Right cardiac atrium (tissue), 5 donors: ENCODE measurements at places on chromosomes 1 and 21.
A peak's percentile ranks its signal among the peaks of the same experiment; 100 is the strongest.

- DNase-seq: peak; percentile 92
Measured at GRCh38 chr1:244969355-244970235, 105.3 kb upstream of the HNRNPU start.

DNA sequence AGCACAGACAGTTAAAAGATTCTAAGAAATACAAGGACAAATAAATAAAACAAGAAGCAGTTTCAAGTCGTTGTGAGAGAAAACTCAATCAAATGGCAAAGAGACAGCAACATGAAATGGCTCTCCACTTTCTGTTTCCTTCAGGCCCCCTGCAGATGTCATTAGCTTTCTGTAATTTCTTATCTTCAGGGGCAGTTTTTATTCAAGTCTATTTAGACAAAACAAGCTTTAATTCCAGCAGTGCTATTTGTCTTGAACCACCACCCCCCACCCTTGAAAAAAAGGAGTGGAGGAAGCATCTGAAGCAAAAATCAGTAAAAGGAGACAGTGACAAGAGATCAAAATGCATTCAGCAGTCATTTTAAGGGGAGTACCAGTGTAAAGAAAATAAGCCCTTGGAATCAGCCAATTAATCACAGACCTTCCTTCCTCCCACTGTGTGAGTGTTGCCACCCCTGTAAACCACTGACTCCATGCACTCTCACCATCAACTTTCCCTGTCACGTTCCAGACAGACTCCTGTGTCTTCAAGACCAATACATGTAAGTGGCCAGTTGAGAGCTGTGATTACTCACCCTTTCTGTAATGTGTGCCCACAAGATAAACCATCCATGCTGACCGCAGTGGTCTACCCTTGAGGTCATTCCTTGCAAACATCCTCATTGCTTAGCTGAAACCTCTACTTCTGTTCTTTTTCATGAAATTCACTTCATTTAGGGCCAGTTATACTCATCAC, 136.1 kb upstream of the HOOK1 start:
- DNase-seq: no peak

- peak; percentile 64 for DNase-seq
Measured at GRCh38 chr1:150259758-150260669, 2.4 kb downstream of the CA14 start.

- DNase-seq: peak; percentile 56
Measured at GRCh38 chr1:40806731-40807695, 23.4 kb downstream of the KCNQ4 start.

- DNase-seq: no peak
Measured at GRCh38 chr1:77658271-77658670, 24.2 kb downstream of the ZZZ3 start.

DNA sequence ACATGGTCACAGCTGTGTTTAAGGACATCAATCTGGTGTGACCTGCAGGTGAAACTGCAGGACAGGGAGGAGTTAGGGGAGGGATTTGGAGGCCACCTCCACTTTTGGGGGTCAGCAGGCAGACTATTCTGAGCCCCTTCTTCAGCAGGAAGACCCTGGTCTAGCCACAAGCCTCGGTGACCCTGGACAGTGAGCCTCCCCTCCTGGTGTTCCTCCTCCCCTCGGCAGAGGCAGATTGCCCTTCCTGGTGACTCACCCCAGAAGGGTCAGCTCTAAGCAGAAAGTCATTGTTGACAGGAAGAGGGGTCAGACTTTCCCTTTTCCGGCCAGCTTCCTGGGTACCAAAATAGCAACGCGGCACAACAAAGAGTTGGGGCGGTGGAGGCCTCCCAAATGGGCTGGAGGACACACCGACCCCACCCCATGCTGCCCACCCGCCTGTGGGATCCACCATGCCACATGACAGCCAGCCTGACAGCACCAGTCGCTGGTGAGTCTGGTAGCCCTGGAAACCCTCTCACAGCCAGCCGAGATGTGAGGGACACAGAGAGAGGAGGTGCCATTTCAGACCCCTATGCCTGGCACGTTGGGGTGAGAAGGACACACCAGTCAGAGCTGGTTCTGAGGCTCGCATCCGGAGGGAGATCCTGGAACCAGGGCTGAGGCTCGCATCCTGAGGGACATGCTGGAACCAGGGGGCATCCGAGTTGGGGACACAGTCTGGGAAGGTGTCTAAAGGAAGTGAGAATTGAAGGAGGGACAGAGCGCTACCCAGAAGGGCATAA, 14.7 kb upstream of the CSF1 start:
- peak; percentile 73 for DNase-seq

- no peak for DNase-seq
Measured at GRCh38 chr1:102262994-102263393, 266.3 kb upstream of the OLFM3 start.

GRCh38 chr1:204648576-204648975, 37.0 kb downstream of the LRRN2 start:
- DNase-seq: no peak

DNA sequence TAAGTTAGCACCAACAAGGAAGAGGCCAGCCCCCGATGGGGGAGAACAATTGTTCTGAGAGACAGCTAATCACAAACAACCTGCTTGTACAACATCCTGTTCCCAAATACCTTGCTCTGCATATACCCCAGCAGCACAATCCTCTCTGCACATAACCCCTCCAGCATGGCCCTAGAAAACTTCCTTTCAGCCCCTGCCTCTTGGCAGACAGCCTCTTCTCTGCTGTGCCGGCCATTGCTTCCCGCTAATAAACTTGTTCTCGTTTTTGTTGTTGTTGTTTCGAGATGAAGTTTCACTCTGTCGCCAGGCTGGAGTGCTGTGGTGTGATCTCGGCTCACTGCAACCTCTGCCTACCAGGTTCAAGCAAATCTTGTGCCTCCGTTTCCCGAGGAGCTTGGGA, 392.7 kb downstream of the SMYD3 start:
- DNase-seq: no peak

- DNase-seq: no peak
Measured at GRCh38 chr1:223742856-223743517, 30.6 kb downstream of the CAPN2 start.

GRCh38 chr1:20078171-20078651, 8.2 kb downstream of the PLA2G5 start:
- no peak for DNase-seq

DNA sequence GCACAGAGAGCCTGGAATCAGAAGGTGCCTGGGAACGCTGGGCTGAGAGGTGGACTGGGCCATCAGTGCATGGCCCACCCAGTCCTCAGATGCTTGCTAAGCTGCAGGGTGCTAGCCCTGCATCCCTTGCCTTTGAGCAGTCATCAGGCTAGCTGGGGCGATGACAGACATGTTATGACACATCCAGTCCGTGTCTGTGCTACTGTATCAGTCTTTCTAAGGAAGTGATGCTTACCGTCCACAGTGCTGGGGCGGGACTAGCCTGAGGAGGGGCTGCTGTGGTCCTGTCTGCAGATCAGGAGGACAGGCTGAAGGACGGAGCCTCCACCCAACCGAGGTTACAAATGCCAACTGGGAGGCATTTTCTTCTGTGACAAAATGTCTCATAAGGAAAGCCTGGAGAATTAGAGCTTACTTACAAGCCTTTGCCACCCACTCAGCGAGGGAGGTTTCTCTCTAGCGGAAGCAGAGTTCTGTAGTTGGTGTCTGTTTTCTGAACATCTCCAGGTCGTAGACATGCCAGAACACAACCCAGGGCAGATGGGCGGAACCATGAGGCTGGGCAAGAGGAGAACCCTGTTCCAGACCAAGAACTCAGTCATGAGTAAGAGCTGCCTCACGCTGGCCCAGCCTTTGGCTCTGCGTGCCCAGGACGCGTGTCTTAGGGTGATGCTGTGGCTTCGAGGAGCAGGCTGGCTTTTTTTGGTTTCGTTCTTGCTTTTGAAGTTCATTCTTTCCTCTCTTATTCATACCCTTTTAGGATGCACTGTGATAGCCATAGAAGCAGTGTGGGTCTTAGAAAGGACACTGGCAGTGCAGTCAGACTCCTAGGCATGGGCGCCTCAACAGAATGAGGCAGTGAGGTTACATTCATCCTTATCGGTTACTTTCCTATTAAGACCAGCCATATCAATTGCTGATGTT, 14.3 kb downstream of the SLFNL1 start:
- DNase-seq: no peak
